ENCODE measurements at places on chromosomes 4 and X.

DNA sequence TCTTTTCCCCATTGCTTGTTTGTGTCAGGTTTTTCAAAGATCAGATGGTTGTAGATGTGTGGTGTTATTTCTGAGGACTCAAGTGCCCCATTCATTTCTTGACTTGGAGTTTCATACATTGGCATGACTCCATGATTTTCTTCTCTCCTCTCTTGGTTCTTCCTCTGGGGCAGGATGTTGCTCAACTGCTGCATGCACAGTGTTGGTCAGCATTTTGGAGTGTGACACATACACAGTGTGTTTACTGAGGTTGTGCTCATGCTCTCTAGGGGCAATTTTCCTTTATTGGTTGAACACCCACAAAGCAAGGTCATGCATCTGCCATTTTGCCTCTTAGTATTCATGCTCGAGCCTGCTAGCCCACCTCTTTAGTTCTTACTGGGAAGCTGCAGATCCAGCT lies 1993.8 kb downstream of the ARAP2 start:
- no peak for DNase-seq

- DNase-seq: peak; percentile 97
Measured at GRCh38 chr4:153084980-153085630, 119.1 kb upstream of the TRIM2 start.

DNA sequence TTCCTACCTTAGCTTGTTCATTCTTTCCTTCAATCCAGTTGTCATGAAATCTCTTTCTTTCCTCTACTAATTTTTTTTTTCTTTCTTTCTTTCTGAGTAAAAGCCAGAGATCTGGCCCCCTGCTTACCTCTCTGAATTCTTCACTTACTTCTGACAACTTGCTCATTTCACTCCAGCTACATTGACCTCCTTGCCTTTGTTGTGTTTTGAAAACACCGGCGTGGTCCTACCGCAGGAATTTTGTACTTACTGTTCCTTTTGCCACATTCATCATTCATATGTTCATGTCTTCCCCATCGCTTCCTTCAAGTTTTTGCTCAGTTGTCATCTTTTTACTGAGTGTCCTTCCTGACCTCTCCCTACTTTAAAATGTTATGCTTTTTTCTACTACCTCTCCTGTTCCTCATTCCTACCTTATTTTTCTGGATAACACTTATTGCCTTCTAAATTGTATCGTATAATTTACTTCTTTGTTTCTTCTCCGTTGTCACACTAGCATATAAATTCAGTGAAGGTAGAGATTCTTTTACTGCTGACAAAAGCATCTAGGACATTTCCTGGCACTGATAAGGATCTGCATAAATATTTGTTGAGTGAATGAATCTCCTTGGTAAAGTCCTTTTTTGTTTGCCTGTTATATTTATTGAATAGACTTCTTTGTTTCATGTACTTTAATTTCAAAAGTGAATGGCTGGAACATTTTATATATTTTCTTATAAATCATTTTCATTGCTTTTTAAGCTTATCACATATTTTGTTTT lies 74.4 kb downstream of the NFKB1 start:
- DNase-seq: no peak

GRCh38 chr4:129446074-129446473 lies 350.1 kb downstream of the C4orf33 start:
- no peak for DNase-seq

- no peak for DNase-seq
Measured at GRCh38 chr4:5033281-5033841, 14.1 kb upstream of the CYTL1 start.

DNA sequence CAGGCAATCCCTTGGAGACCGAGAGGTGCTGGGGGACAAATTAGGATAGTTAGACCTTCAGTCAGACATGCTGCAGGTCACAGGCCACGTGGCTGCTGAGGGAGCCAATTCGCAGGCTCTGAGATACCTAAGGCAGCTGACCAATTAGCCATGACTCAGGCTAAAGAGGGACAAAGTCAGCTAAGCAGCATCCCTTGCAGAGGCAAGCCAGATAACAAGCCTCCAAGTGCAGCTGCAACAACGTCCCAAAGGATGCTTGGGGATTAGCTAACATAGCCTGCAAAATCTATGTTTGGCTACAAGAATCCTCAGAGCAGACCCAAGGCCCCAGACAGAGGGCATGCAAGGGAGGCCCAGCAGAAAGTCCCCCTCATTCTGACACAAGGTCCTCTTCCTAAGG lies 93.5 kb downstream of the SEL1L3 start:
- DNase-seq: no peak

DNA sequence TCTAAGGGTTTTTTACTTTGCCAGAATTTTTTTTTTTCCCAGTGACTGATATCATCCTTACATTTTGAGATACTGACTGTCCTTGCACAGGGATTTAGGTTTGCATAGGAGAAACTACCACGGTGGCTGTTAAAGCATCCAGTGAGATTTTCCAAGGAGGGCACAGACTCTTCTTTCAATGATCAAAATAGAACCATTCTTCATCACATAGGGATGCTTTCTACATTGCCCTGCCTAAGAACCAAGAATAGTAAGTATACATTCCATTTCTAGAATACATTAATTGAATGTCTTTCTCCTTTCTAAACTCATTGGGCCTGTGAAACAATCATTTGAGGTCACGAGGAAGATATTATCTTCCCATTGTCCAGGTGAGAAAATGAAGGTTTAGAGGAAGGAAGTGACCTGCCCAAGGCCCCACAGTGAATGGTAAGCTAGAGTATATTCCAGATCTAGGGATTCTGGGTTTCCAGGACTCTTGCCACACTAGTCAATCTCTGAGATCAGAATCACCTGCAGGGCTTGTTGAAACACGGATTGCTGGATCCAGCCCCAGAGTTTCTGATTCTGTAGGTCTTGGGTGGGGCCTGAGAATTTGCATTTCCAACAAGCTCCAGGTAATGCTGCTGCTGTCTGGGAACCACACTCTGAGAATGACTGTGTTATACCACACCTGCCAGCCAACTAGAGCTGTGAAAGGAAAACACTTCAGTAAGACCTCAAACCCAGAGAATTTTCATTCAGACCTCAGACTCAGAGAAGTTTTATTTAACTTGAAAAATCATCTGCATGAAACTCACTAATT lies 17.7 kb upstream of the TMEM154 start:
- no peak for DNase-seq
